ENCODE measurements at places on chromosomes 3 and 15. TPM values are rescaled to one million over a fixed set of nuclear protein-coding genes. Genes with fewer than 3 reads are reported as not detected.

CCR1 gene
- total RNA-seq = 3.2 TPM

ITGA11 gene
- total RNA-seq = 5.7 TPM

TMEM45A gene
- 335 TPM for total RNA-seq

LDHAL6B gene
- total RNA-seq = not detected

SECISBP2L gene
- 65.8 TPM for total RNA-seq

CAPN7 gene
- 48.9 TPM for total RNA-seq

SMCO1 gene
- total RNA-seq = 0.79 TPM

DNASE1L3 gene
- total RNA-seq = 4.1 TPM

GOLGA8G gene
- total RNA-seq = not detected

CHRNA5 gene
- 0.39 TPM for total RNA-seq

CCDC39 gene
- total RNA-seq = not detected

RTP4 gene
- 0.79 TPM for total RNA-seq

GANC gene
- 20.7 TPM for total RNA-seq
